ENCODE measurements at places on chromosomes 5 and 9.

GRCh38 chr9:113651896-113652295 is 188.4 kb downstream of the RGS3 start:
- no peak for DNase-seq

DNA sequence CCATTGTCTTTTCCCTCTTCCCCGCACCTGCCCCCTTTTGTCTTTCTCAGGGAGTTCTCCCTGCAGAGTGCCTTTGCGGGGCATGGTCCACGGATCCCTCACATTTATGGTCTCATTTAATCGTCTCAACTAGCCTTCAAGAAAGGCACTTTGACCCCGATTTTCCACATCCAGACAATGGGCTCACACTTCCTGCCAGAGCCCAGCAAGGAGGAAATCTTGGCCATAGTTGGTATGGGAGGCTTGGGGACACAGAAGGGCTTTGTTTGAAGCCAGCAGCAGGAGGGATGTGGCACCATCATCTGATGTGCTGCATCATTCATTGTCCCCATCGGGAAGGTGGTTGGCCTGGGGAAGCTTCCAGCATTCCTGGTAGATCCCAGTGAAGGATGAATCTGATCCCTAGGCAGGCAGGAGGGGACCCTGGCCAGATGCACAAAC is 24.9 kb downstream of the GSN start:
- DNase-seq, result no peak

- DNase-seq, result no peak
These were observed 27.1 kb upstream of the MTMR12 start for GRCh38 chr5:32339878-32340277.

- peak; percentile 61 for DNase-seq
These were observed 449.5 kb downstream of the HINT1 start for GRCh38 chr5:130715541-130715940.

DNA sequence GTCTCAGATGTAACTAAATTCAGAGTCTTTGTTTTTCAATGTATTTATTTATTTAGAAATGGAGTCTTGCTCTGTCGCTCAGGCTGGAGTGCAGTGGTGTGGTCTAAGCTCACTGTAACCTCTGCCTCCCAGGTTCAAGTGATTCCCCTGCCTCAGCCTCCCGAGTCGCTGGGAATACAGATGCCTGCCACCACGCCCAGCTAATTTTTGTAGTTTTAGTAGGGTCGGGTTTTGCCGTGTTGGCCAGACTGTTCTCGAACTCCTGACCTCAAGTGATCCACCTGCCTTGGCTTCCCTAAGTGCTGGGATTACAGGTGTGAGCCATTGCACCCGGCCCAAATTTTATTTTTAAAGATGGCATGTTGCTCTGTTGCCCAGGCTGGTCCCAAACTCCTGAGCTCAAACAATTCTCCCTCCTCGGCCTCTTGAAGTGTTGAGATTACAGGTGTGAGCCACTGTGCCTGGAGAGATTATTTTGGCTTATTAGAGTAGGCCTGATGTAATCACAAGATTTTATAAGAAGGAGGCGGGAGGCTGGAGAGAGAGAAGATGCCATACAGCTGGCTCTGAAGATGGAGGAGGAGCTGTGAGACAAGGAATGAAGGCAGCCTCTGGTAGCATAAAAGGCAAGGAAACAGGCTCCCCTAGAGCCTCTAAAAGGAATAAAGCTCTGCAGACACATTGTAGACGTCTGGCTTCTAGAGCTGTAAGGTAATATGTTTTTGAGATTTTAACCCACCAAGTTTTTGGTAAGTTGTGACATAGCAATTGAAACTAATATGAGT is 12.9 kb upstream of the KLF9 start:
- no peak for DNase-seq

DNA sequence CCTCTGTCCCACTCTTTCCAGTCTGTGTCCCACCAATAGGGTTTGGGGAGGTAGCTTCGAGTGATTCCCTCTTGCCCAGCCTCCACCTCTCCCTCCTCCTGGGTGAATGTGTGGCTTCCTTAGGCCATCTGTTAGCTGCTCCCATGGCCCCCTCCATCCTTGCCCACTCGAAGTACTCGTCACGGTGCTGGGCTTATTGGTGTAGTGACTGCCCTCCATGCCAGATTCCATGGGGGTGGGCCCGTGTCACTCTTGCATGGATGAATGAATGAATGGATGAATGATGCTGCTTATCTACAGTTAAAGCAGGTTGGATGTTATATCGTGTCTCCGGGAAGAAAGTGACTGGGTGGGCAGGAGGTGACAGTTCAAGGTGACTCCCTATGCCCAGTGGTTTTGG is 19.1 kb downstream of the HMCN2 start:
- no peak for DNase-seq

DNA sequence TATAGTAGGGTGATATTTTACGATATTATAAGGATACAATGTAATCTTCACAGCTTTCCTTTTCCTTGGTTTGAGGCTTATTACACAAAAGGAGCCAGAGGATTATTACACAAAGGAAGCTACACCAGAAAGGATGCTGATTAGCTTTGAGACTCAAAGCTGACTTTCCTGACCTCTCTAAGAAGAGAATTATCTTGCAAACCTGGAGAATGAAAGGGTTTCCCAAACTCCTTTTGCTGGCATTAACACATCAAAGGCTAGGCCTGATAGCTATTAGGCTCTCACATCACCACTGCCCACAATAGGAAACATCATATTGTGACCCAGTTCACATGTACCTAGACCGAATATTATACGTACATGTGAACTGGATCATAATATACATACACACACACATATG is 34.2 kb upstream of the CHD1 start:
- no peak for DNase-seq

- DNase-seq, result no peak
These were observed 938 bp downstream of the NINJ1 start for GRCh38 chr9:93132946-93133680.

GRCh38 chr9:18606846-18607245 is 132.9 kb downstream of the ADAMTSL1 start:
- DNase-seq, result peak; percentile 39

DNA sequence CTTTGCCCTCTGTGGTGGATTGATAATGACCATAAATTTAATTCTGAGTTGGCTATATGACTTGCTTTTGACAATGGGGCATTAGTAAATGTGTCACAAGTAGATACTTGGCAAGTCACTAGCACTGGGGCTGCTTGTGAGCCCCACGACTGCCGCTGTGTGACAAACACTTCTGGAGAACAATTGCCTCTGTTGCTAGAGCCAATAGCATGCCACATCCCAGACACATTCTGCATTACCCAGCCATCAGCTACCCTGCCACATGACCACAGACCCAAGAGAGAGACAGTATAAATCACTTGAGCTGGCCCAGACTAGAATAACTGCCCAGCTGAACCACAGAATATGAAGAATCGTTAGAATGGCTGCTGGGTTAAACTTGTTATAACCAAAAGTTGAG is 753.2 kb upstream of the DMAC1 start:
- DNase-seq, result no peak

DNA sequence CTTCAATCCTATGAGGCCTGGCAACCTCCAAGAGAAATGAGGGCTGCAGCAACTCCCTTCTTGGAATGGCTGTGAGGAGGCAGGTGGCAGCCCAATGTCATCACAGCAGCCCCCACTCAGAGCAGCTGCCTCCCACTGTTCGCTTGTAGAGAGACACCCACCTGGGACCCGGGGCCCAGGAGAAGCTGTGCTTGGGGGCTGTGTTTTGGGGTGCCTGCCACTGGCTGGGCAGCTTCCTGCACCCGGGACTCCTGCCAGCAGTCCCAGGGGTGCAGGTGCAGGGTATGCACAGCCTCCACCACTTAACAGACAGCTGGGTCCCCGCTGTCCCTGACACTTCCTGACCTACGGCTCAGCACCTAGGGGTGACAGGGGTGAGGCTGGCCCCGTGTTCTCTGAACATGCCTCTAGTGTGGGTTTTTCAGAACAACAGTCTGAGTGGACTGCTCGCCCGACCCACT is 26.2 kb downstream of the NIPAL4 start:
- DNase-seq, result no peak

DNA sequence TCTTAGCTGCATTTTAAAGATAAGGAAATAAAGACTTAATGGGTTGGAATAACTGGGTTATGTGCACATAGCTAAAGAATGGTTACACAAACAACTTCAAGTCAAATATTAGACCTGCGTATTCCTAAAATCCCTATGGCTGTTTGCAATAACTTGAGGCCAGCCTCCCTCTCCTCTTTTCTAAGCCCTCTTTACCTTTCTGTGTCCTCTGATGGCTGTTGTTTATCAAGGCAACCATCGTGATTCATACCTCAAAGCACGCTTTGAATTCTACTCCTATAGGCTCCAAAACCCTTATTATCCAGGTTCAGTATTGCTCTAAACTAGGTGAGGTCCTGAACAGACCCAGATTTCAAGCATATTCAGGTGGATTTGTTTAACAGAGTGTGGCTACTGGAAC is 45.6 kb upstream of the LCP2 start:
- no peak for DNase-seq

- DNase-seq, result no peak
These were observed 4.5 kb upstream of the NADK2 start for GRCh38 chr5:36246036-36246800.

GRCh38 chr9:133990366-133991213 is 1.5 kb downstream of the VAV2 start:
- no peak for DNase-seq

- DNase-seq, result no peak
These were observed 4.3 kb upstream of the DDX41 start for GRCh38 chr5:177520916-177521513.

GRCh38 chr9:137126786-137127185 is 12.2 kb upstream of the GRIN1 start:
- no peak for DNase-seq

DNA sequence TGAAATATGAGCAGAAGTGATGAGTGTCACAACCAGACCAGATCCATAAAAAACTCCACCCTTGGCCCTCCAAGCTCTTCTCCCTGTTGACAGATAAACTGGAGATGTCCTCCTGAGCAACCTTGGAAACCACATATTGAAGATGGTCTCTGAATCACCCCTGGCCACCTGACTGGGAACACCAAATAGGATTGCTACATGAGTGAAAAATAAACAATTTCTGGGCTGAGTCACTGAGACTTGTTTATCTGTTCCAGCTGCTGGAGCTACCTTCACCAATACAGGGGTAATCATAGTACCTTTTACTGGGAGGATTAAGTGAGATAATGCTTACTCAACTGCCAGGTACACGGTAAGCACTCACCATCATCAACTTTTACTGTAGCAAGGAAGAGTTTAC is 53.3 kb downstream of the PCA3 start:
- DNase-seq, result peak; percentile 69

DNA sequence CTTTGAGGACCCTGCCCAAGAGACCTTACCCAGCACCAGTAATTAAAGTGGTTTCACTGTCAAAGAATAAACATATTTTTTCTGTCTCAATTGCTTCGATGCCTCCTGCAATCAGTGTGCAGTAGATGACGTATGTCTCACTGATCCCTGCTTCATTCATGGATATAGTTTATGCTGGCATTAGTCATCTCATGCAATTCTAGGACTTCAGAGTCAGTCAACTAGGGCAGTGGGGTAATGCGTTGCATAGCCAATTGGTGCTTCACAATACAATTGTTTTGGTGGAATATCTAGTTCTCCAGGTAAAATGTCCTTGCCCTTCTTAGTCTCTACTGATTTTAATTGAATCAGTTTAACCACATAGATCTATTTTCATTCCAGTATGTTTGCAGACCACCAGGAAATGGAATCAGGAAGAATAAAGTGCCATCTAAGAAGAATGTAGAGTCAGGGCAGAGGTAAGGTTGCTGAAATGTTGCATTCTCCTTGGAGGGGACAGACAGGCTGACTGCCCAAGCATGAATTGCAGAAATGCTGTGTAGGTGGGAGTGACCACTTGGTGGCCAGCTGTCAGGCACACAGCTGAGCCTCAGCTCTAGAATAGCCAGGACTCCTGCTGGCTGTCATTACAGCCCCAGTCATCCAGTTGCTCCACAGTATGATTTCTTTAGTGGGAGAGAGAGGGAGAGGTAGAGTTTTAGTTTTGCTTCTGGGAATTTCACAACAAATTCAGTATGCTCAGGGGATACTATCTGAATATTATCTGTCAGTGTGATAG is 73.5 kb upstream of the MEGF10 start:
- no peak for DNase-seq
